Gastroesophageal sphincter (tissue), 4 donors: ENCODE measurements at places on chromosomes 2 and 18. TPM values are rescaled to one million over a fixed set of nuclear protein-coding genes. Genes with fewer than 3 reads are reported as not detected.

- no peak for ATAC-seq
Observed at GRCh38 chr2:59694176-59694575, 859.3 kb downstream of the BCL11A start.

- ATAC-seq, result no peak
Observed at GRCh38 chr2:47221946-47222345, 66.8 kb upstream of the STPG4 start.

DNA sequence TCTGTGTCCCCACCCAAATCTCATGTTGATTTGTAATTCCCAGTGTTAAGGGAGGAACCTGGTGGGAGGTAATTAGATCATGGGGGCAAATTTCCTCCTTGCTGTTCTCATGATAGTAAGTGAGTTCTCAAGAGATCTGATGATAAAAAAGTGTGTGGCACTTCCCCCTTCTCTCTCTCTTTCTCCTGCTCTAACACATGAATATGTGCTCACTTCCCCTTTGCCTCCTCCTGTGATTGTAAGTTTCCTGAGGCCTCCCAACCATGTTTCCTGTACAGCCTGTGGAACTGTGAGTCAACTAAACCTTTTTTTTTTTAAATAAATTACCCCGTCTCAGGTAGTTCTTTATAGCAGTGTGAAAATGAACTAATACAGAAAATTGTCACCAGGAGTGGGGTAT lies 380.0 kb downstream of the MEIS1 start:
- ATAC-seq, result no peak

DNA sequence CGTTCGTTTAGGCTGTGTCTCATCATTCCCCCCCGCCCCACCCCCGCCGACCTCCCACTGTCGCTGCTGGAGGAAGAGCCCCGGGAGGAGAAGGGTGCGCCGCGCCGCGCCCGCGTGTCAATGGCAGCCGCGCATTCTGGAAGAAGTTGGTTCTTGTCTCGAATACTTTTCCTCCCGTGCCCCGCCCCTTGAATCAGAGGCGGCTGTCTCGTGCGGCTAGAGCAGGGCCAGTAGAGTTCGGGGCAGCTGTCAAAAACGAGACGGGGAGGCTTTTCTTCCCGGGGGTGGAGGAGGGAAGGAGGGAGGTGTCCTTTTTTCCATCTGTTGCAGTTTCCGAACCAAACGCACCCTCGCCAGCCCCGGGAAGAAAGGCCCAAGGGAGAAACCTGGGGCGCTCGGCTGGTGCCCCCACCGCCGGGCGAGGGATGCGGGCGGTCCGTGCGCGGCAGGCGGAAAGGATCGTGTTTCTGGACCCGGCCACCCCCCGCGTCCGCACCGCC lies 410 bp upstream of the TGIF1 start:
- ATAC-seq, result peak; percentile 11

GRCh38 chr2:6922201-6922656 lies 5.0 kb downstream of the RNF144A start:
- ATAC-seq, result no peak

CRYGC gene
- total RNA-seq, result not detected
